ENCODE measurements at places on chromosomes 6 and 20. TPM values are rescaled to one million over a fixed set of nuclear protein-coding genes. Genes with fewer than 3 reads are reported as not detected.

SLC17A2 gene
- total RNA-seq, result not detected

EPHA7 gene
- total RNA-seq, result not detected

BPI gene
- not detected for total RNA-seq

TFAP2D gene
- total RNA-seq, result not detected

ESR1 gene
- total RNA-seq, result 0.23 TPM
